ENCODE measurements at places on chromosomes 2 and 18. TPM values are rescaled to one million over a fixed set of nuclear protein-coding genes. Genes with fewer than 3 reads are reported as not detected.

DNA sequence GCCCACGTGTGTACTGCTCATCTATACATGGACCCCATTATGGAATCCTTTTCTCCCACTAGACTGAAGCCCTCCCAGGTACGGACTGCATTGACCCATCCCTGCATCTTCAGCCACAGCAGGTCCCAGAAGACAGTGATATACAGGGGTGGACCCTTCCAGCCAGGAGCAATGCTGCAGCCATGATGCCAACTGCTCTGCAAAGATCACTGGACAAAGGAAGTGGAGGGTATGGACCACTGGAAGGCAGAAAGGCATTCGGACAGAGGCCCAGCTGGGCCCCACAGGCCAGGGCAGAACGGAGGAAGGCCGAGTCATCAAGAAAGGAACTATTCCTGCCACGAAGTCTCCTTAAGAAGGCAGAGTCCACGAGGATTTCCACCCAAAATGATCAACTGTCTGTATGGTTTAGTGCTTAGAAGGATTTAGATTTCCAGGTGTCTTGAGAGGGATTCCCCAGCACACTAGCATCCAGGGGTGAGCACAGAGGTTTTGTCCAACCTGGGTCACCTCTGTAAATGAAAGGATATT lies 93.4 kb downstream of the TWIST2 start:
- peak; percentile 29 for DNase-seq

DNA sequence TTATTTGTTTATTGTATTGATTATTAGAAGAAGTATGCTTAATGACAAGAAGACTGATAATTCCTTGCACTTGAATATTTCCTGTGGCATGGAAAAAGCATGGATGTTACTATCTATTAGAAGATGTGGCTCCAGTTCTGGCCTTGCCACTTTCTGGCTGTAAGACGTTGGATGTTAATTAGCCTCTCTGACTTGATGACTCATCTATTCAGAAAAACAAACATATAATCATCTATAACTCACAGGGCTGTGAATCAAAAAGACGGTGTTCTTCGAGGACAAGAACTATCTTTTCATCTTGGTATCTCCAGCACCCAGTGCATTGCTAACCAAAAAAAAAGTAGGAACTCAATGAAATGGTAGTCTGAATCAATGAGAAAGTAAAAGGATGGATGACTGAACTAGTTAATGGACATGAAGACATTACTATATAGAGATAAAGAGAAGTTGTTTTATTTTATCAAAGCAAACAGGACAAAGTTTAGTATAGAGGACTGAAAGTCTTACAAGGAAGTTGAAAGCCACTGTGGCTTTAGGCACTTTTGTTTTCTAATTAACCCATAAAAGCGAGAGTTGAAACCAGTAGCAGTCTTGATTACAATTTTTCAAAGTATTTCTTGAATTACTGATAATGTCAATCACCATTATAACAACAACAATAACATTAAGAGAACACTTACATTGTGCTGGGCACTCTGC lies 145.3 kb downstream of the RND3 start:
- DNase-seq, result no peak

GRCh38 chr2:126662621-126663020 lies 6.7 kb downstream of the GYPC start:
- DNase-seq, result no peak

- no peak for DNase-seq
Measured at GRCh38 chr2:132391378-132391777, 25.2 kb upstream of the GPR39 start.

- DNase-seq, result peak; percentile 68
Measured at GRCh38 chr2:229407170-229407569, 136.1 kb upstream of the PID1 start.

Gene ADD2
- total RNA-seq, result 2.1 TPM

DNA sequence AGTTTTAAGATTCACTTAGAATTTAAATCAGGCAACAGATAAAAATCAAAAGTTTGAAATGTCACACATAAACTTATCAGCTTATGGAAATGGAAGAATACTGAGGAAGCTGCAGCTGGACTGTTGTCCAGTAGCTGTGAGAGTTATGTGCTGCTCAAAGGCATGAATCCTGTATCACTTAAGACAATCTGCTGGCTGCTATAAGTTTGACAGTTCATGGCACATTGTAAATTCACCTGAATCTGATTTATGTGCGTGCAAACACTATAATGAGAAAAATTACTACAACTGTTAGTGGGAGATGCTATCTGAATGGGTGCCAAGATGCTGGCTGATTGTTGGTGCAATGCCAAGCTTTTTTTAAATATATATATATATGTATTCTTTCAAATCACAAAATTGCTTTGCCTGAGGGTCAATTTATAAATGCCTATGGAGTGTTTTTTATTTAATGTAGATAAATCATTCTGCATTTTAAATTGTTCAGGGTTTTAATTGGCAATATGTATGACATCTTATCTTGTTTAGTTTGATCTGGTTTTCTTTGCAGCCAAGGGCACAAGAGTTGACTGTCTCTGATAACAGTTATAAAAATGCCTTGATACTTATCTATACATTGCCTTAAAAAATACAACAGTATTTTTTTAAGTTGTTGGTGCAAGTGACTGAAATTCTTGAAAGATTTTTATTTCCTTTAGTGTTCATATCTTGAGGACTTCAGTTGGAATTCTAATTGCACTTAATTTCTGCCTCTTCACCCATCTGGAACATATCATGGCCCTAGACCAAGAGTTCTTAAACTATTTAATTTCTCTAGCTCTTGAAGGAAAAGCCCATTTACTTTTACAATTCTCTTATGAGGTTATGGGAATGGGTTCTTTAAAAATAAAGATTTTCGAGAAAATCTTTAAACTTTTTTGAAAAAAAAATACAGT lies 48.7 kb downstream of the CAVIN2 start:
- DNase-seq, result no peak

Gene SP9
- 0.81 TPM for total RNA-seq

DNA sequence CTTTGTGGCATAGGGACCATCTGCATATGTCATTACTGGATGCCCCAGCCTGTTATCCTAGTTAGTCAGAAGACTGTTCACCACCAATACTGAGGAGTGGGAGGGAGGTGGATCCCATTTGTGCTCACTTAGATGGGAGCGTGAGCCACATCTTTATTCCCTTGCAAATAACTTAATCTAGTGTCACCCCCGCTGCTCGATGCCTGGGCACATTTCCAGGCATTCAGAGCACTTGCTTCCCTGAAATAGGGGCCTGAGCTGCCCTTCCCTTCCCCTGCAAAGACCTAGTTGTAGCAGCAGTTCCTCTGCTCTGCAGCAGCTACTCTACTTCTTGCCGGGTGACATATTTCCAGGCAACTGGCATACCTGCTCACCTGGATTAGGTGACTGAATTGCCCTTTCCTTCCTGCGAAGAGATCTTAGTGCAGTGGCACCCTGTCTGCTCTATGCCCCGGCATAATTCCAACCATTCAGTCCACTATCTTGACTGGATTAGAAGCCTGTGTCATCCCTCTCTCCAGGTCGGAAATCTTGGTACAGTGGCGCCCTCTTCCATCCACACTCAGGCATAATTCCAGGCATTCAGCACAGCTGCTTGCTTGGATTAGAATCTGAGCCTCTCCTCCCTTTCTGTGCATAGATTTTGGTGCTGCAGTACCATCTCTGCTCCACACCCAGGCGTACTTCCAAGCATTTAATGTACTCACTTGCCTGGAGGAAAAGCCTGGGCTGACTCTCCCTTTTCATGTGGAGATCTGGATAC lies 1389.1 kb upstream of the TMEFF2 start:
- no peak for DNase-seq

- no peak for DNase-seq
Measured at GRCh38 chr2:81734981-81735380, 1430.4 kb upstream of the LRRTM1 start.

DNA sequence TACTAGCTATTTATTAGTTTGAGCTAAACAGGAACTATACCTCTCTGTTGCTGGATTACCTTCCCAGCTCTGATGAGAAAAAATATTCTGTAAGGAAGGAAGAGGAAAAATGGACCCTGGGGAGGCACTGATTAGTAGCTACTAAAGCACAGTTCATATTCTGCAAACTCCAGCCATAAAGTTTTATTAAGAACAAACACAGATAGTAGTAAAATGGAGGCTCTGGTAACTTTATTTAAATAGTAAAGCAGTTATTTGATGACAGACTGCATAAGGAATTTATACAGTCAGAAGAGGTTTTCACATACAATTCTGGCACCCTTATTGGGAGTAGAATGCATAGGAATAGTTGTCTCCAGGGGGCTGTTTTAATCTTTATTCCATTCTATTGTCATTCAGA lies 84.1 kb downstream of the XIRP2 start:
- no peak for DNase-seq

GRCh38 chr2:163715668-163716067 lies 20.1 kb downstream of the FIGN start:
- DNase-seq, result no peak

- DNase-seq, result no peak
Measured at GRCh38 chr18:58813561-58814225, 51.0 kb upstream of the ZNF532 start.
